Stimulated activated CD8-positive, alpha-beta memory T cell treated with anti-CD3 and anti-CD28 coated beads, Interleukin-4, amount 100 ng/mL, for 24 hours (primary cell): ENCODE measurements at places on chromosomes 2 and 18.

DNA sequence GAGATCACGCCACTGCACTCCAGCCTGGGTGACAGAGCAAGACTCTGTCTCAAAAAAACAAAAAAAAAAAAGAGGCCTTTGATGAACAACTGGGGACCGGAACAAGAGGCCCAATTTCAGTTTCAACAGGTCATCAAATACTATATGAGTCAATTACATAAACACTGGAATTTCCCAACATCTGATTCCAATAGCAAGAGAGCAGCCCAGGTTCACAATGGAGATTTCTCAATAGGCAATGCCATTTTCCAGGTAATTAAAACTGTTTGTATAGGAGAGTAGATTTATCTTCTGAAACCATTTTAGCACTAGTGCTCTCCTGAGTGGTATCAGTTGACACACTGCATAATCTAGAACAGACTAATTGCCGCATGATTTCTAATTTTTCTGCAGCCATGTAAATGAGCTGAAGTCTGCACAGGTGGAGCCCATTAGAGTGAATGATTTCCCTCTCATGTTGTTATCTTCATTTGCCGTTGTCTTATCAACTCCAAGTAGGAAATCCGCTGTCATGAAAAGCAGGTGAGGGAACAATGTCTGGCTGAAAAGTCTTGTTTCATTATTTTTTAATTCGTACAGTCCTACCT lies 264.1 kb upstream of the MEIS1 start:
- no peak for DNase-seq

- DNase-seq = no peak
Measured at GRCh38 chr2:70328921-70329561, 27.2 kb upstream of the FAM136A start.

DNA sequence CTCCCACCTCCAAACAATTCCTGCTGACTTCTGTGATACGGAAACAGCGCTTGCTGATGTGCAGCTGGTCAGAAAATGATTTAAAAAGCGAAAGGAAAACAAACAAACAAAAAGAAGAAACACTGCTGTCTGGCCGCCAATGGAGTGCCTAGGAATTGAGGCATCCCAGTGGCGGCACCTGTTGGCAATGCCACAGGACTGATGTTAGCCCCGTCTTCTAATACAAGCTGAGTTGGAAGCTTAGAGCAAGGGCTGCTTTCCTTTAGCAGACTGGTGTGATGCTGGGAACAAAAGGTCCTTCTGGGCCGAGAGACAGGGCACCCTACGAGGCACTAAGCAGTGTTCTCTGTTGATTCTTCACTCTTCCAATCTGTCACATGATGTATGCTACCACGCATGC lies 163.6 kb upstream of the REV1 start:
- no peak for DNase-seq

DNA sequence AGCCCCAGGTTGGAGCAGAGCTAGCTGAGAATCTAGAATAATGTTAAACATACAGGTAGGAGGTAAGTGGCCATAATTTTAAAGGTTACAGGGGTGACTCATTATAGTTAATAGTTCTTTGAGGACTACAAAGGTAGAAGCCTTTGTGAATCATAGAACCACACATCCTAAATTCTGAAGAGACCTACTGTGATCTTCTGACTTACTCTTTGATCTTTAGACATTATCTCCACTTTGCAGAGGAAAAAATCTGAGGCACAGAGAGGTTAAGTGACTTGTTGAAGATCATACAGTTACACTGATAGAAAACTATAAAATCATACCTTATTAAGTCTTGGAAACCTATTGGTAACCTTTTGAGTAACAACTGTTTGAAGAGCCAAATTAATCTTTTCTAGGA lies 1051.3 kb upstream of the NRXN1 start:
- no peak for DNase-seq

DNA sequence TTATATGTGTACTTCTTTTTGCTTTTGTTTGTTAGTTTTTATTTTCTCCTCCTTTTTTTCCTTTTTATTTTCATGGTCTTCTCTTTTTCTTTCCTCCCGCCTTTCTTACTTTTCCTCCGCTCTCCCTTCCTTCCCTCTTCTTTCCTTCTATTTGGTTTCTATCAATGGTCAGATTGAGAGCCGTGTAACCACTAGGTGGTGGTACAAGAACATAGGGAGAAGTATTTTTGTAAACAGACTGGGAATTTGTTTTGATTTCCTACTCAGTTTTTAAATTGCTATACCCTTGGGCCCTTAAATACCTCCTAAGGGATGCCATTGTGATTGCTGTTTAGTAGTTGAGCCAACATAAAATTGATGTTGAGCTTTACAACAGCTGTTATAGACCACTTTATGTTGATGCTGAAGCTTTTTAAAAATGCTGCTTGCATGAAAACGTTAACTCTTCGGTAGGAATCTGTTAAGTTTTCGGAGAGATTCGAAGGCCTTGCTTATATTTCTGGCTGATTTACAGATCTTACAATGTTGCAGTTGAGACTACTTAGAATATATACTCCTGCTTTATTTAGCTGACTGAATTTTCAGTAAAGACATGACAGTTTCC lies 124.2 kb downstream of the UBE2E3 start:
- DNase-seq = no peak

- no peak for DNase-seq
Measured at GRCh38 chr2:3128786-3129185, 248.8 kb downstream of the EIPR1 start.

DNA sequence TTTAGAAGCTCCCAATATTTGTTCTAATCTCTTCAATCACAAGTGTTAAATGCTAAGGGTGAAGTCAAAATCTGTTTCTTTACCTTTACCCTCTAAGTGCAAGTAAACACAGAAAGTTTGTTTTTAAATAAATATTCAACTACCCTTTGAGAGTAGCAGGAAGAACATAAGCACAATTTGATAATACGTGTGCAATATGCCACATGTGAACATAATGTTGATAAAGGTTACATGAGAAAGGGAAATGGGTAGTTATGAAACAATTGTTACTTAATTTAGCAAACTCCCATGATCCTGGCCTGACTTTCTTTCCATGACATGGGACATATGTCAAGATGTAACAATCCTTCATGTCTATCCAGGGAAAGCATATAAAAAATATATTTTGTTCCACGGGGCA lies 7.1 kb downstream of the SPRED2 start:
- DNase-seq = no peak

DNA sequence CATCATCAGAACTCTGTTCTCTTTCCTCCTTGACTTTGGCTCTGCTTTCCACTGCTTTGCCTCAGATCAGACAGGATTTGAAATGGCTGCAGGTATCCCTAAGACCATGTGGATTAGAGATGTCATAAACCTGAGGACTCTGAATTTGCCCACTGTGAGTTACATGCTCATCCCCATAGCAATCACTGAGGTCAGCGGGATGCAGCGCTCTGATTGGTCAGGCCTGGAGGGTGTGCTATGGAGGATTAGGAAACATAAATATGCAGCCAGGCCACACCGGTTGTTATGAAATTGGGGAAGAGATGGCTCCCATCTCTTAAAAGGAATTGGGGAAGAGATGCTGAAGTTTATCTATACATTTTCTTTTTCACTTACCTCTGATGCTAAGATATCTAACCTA lies 73.7 kb upstream of the DNAJC10 start:
- DNase-seq = peak; percentile 10

DNA sequence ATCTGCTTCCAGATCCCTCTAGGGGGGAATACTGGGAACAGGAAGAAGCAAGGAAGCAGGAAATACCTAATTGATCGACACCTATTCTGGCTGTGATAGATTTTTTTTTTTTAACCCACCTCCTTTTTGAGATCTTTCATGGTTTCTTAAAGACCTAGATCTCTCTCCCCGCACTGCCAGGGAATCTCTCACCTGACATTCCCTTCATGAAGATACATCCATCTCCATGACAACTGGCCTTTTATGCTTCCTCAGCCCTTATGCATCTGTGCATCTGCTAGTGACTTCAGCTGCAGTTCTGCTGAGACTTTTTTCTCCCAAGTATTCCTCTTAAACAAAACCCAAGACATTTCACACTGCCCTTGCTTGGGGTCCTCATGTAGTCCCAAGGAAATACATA lies 21.1 kb upstream of the CPO start:
- DNase-seq = no peak

GRCh38 chr2:239472235-239472775 lies 71.5 kb upstream of the HDAC4 start:
- no peak for DNase-seq

GRCh38 chr2:5982903-5983265 lies 290.7 kb downstream of the SOX11 start:
- no peak for DNase-seq

GRCh38 chr2:175036582-175037018 lies 31.4 kb upstream of the CHN1 start:
- no peak for DNase-seq

DNA sequence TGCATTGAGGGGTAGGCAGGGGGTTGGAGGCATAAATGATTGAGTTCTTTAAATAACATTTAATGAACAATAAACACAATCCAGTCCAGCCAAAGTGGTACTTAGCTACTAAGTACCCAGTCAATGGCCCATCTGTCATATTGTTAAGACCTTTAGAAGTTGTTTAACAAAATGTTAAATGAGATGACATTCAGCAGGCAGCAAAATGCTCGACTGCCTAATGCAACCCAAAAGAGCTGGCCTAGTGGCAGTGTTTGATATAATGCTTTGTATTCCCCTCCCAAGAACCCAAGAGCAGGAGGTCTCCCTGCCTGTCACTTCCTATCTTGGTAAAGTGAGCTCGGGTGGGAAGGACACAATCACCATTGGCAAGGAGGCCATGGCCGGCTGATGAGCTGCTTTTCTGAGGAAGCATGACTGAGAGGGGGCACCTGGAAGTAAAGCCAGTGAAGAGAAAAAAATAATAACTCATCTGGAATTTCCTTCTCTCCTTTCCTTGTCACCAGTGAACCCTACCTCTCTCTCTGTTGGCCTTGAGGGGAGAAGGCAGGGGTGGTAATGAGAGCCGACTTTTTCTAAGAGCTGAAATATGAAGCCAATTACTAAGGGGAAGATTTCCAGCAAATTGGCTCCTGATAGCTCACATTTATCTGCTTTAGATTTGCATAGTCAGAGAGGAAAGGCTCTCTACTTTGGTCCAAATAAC lies 140.6 kb downstream of the C1D start:
- no peak for DNase-seq

- no peak for DNase-seq
Measured at GRCh38 chr2:36554531-36554930, 43.4 kb downstream of the FEZ2 start.

DNA sequence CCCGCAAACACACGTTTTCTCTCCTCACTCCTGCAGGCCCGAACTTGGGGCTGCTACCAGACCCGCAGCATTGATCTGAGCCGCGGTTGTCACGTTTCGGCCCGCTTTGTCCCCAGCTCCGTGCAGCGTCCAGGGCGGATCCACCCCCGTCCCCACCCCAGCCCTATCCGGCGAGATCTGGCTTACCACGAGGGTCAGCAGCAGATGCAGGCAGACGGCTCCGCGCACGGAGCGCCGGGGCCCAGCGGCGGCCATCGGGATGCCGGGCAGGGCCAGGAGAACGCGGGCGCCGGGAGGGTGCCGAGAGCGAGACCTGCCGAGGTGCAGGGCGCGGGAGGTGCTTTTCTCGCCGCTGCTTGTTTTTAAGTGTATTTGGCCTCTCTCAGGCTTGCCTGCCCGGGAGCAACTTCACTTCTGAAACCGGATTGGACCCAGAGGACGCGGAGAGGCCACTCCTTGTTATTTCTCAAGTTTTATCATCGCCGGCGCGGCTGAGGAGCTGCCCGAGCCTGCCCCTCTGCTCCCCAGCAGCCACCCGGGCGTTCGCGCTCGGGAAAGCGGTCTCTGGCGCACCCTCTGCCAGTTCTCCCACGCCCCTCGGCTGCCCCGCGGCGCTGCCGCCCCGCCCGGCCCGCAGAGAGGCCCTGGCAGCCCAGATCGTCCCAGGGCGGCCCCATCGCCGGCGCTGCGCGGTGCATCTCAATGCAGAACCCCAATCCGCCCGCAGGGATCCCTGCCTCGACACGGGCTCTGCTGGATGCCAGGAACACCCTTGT lies at the start of gene DSC3:
TSS of gene DSC3 (minus strand) at position 337 of the 776 bp plus-strand sequence. CDS start at position 255, 82 bp downstream.
- DNase-seq = no peak

DNA sequence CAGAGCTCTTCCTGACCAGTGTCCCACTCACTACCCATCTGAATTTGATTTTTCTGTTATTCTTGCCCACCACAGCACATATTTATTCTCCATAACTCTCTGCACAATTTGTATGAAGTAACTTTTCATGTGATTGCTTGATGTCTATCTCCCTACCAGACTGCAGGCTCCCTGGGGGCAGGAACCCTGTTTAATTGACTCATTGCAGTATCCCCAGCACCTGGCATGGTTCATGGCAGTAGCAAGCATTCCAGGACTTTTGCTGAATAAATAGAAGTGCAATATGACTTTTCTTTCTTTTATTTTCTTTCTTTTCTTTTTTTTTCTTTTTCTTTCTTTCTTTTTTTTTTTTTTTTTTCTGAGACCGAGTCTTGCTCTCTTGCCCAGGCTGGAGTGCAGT lies 88.7 kb upstream of the XPO1 start:
- DNase-seq = no peak

DNA sequence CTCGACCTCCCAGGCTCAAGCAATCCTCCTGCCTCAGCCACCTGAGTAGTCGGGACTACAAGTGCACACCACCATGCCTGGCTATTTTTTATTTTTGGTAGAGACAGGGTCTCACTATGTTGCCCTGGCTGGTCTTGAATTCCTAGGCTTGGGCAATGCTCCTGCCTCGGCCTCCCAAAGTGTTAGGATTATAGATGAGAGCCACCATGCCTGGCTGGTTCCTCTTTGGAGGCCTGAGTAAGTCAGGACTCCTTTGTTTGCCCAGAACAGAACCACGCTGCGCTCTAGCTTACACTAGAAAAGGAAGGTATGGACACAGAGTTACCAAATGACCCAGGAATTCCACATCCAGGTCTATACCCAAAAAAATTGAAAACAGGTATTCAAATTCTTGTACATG lies 135.9 kb upstream of the SLC1A4 start:
- DNase-seq = no peak

DNA sequence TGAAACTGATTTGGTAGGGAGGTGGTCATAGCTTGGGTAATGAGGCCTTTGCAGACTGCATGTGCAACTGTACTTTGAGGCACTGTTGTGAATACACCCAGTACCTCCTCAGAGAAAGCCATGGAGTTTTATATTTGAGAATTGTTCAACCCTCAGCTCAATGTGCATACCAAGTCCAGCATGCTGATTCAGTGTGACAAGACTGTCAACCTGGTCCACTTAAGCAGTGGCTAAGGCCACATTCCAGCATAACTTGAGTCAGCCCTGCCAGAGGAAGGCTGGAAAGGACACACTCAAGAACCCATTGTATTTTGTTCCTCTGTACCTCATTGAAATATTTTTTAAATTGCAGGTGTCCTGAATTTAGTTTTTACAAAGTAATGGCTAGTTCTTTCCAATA lies 121.8 kb upstream of the HNMT start:
- no peak for DNase-seq
